ENCODE measurements at places on chromosomes 2 and 18.

DNA sequence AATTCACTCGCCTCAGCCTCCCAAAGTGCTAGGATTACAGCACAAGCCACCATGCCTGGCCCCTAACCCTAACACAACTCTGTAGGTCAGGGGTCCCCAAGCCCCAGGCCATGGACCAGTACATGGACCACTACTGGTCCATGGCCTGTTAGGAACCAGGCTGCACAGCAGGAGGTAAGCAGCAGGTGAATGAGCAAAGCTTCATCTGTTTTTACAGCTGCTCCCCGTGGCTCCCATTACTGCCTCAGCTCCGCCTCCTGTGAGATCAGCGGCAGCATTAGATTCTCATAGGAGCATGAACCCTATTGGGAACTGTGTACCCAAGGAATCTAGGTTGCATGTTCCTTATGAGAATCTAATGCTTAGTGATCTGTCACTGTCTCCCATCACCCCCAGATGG is 201.7 kb downstream of the NRP2 start:
- no peak for DNase-seq

GRCh38 chr18:10370716-10371115 is 83.7 kb upstream of the APCDD1 start:
- no peak for DNase-seq

- no peak for DNase-seq
These were observed 736.3 kb upstream of the ACVR2A start for GRCh38 chr2:147108548-147108947.

GRCh38 chr18:23943104-23943503 is 71.5 kb upstream of the TTC39C start:
- DNase-seq: no peak

DNA sequence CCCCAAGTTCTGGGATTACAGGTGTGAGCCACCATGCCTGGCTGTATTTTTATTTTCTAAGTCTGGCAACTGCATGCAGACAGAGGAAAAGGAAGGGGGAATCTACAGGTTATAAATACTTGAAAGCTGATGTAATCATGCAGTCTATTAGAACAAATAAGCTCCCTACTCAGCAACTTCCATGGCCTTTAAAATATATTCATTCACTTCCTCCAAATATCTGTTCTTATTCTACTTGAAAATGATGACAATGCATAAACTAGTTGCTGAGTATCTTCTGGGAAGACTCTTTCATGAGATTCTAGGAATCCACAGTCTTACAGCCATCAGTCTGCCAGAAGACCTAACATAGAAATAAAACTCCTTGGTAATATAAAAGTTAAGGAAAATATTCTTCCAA is 66.9 kb upstream of the NCKAP5 start:
- no peak for DNase-seq
